ENCODE measurements at places on chromosomes 16 and 17.

- no peak for DNase-seq
Measured at GRCh38 chr16:68267612-68268405, 3.5 kb downstream of the SLC7A6 start.

- DNase-seq = peak; percentile 44
Measured at GRCh38 chr16:11016993-11017392, 72.6 kb downstream of the CLEC16A start.

- DNase-seq = no peak
Measured at GRCh38 chr16:47787696-47788095, 326.6 kb downstream of the PHKB start.

GRCh38 chr16:12499032-12499745 is 304.5 kb downstream of the CPPED1 start:
- no peak for DNase-seq

DNA sequence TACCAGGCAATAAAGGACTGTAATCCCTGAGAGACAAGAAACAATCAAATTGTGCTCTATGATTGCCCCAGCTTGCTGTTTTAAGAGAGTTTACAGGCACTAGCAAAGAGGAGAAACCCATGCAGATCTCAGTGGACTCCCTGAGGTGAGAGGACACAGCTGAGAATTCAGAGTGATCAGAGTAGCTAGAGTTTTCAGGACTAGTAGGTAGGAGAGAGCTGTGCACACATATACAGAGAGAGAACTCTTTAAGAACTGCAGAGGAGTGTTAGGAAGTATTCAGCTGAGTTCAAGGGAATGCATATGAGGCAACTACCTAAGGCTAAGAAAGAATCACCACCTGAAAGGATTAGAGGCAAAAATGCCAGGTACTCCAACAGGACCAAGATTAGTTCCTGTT is 904.8 kb downstream of the CDH8 start:
- DNase-seq = no peak

GRCh38 chr16:82329504-82330192 is 159.6 kb upstream of the MPHOSPH6 start:
- DNase-seq = no peak

DNA sequence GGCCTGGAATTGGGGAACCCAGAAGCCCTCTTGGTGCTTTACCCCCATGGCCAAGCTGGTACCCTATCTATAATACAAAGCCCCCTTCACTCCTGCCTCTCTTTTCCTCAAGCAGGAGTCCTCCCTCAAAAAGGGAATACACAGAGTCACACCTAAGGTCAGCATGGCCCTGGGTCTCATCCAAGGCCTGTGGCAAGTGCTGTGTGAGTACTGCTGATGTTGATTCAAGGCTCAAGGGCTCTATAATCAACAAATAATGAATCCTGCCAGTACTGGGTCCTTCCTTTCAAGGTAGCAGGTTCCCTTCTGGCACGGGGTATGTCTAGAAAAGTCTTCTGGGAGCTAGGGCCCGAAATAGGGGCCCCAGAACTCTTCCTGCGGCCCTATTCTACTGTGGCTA is 187.3 kb downstream of the CYB561 start:
- no peak for DNase-seq

GRCh38 chr17:79778504-79779083 is 646 bp downstream of the CBX2 start:
- no peak for DNase-seq

GRCh38 chr16:66858740-66859396 is 14.7 kb downstream of the CA7 start:
- no peak for DNase-seq

GRCh38 chr16:50458667-50459495 is 89.3 kb upstream of the NKD1 start:
- DNase-seq = no peak

DNA sequence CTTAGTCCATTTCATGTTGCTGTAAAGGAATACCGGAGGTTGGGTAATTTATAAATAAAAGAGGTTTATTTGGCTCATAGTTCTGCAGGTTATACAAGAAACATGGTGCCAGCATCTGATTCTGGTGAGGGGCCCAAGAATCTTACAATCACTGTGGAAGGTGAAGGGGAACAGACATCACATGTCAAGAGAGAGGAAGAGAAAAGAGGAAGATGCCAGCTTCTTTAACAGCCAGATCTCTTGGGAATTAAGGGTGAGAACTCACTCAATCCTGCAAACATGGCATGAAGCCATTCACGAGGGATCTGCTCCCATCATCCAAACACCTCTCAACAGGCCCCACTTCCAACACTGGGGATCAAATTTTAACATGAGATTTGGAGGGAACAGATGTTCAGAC is 49.5 kb downstream of the BMERB1 start:
- DNase-seq = no peak

- DNase-seq = no peak
Measured at GRCh38 chr16:27195076-27195741, 8.1 kb upstream of the KDM8 start.

DNA sequence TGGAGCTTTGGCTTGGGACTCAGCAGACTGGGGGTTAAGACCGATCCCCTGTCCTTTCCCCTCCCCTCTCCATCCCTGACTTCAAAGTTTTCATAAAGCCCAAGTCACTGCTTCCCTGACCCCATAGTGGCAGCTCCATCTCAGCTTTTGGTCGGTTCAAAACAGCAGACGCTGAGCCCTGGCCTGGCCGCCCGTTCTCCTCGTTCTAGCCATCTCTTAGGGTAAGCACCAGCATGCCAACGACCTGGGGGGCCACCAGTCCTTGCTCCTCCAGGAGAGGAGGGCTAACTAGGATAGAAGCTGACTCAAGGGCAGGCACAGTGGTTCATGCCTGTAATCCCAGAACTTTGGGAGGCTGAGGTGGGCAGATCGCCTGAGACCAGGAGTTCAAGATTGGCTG is 1.5 kb upstream of the HIGD1B start:
- DNase-seq = no peak

DNA sequence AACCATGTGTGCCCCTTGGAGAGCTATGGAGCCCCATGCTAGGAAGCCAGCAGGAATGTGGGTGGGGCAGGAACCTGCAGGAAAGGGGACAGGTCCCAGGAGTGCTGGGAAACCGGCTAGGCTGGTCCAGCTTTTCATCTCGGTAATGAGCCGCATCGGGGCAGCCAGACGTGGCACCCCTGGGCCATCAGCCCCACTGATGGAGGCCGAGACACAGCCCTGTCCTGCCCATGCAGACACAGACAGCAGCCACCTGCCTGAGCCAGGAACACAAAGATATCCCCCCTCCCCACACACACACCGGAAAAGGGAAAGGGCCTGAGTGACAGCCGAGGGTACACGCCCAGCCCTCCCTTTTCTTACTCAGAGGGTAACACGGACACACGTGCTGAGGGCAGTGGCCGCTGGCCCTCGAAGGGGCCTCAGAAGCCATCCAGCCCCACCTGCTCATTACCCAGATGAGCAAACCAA is 18.1 kb downstream of the PPL start:
- DNase-seq = no peak

GRCh38 chr17:82416771-82417170 is 1.4 kb upstream of the HEXD start:
- DNase-seq = no peak

DNA sequence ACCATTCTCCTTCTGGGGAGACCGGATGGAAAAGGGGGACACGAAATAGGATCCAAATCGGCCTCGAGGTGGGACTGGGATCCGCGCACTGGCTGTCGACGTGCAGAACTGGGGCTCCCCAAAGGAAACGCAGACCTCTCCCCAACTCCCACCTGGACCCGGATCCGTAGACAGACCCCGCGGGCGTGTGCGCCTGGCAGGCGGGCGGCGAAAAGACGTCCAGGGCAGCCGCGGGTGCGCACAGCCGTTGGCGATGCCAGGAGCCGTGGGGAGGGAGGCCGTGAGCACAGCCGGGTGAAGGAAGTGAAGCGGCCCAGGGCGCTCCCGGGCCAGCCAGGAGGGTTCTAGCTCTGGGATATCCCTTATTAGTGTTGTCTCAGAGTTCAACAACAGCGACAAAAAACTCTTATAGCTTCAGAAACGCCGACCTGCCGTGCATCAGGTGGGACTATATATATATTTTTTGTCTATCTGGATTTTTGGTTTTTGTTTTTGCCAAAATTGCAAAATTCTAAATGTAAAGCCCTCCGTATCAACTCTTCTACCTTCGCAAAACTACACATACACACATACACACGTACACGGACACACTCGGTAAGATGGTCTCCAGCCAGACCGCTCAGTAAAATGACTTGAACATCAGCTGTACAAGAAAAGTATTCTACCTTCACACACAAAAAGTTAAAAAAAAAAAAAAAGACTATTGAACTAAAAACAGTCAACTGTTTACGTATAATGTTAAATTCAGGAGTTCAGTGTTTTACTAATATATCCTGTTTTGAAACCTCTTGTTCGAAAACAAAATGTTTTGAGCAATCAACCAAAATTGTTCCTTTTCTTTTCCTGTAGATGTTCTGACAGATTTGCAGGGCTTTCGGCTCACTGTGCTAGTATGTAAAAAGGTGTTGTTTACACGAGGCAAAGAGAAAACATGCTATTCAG is 5.2 kb upstream of the AATF start:
- DNase-seq = no peak

GRCh38 chr16:73142053-73142854 is 94.3 kb upstream of the ZFHX3 start:
- DNase-seq = no peak

DNA sequence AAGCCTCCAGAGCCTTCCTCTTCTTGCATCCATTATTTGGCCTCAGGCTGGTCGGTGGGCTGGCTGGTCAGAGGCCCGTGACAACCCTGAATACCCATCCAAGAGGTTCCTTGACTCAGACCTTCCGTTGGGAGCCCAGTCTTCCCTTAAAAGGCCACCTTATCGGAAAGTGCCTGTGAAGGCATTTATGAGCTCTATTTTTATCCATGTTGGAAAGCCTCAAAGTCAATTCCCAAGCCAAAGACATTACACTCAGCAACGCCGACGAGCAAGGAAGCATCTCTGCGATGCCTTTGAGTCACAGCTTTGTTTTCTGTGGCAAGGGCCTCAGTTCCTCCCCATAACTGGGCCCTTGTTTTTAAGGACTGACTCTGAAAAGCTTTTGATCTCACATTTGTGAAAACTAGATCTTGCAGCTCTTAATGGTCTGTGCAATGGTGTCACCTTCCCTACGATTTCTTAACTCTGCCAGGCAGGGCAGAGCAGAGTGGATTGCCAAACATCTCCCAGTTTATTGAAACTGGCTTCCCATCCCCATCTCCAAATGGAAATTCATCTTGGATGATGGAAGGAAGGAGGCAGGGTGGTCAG is 13.3 kb upstream of the SPOP start:
- no peak for DNase-seq

- DNase-seq = no peak
Measured at GRCh38 chr17:9676820-9677310, 31.5 kb downstream of the USP43 start.

DNA sequence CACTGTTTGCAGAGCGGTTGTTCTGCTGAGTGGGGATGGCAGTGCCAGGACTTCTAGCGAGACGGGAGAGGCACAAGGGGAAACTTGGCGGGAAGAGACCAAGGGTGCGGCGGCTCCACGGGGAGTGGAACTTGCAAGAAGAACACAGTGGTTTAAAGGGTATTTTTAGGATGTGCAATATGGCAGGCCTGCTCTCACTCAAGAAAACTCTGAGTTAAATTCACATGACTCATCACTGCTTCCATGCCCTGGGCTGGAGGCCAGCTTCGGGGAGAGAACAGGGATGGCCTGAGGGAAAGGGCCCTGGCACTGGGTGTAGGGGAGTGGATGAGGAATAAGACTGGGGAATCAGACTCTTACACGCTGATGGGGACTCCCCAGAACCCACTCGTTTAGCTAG is 13.3 kb upstream of the CD300LD start:
- DNase-seq = no peak

DNA sequence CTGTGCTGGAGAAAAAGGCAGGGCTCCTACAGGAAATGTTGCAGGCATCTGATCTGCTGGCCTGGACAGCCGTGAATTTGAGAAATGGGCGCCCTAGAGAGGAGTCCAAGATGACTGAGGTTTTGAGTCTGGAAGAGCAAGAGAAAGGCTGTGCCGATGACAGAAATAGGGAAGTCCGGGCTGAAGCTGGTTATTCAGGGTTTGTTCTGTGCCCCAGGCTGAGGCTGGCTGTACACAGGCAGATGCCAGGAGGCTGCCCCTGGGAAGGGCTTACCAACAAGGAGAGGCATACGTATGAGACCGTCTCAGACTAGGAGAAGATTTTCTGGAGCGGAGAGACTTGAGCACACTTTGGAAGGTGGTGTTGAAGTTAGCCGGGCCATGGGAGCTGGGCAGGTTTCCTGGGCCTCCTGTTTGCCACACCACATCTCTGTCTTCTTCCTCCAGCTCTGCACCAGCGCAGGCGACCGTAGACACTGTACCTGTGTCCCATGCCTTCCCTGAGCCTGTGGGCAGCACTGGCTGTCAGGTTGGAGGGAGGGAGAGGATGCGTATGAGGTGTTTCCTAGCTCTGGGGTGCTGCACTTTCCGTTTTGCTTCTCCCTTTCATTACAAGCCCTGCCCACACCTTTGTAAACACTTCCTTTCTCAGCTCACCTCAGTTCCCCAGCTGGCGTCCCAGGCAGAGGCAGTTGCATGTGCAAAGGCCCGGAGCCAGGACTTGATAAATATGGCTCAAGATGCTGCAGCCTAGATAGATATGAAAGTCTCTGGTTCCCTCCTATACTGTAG is 80.8 kb downstream of the SPECC1 start:
- no peak for DNase-seq

GRCh38 chr17:18156171-18156975 is 27.3 kb upstream of the ALKBH5 start:
- peak; percentile 5 for DNase-seq

DNA sequence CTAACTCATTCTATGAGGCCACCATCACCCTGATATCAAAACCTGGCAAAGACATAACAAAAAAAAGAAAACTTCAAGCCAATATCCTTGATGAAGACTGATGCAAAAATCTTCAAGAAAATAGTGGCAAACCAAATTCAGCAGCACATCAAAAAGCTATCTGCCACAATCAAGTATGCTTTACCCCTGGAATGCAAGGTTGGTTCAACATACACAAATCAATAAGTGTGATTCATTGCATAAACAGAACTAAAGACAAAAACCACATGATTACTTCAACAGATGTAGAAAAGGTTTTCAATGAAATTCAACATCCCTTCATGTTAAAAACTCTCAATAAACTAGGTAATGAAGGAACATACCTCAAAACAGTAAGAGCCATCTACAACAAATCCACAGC is 48.4 kb downstream of the CMC2 start:
- no peak for DNase-seq

- DNase-seq = no peak
Measured at GRCh38 chr16:82062645-82063058, 27.6 kb downstream of the HSD17B2 start.

All from CD4-positive, alpha-beta T cell treated with Interleukin-2 at 100 ng/mL for 4 hours (primary cell).